ENCODE measurements at places on chromosomes 5 and 9. TPM values are rescaled to one million over a fixed set of nuclear protein-coding genes. Genes with fewer than 3 reads are reported as not detected.

The ATP10B gene
- under 0.01 TPM for total RNA-seq

The MCIDAS gene
- total RNA-seq = not detected

The SPARC gene
- total RNA-seq = 676 TPM

The NUTM2G gene
- total RNA-seq = not detected

The F2RL1 gene
- total RNA-seq = 14.8 TPM

The PCDHA10 gene
- 0.09 TPM for total RNA-seq

The S100Z gene
- not detected for total RNA-seq

The ABCA1 gene
- 22.3 TPM for total RNA-seq

The C5orf34 gene
- 1.3 TPM for total RNA-seq

The SH3TC2 gene
- 21.3 TPM for total RNA-seq

The SPATA31A3 gene
- not detected for total RNA-seq

The LYRM7 gene
- total RNA-seq = 3.6 TPM

The PSAT1 gene
- 6.5 TPM for total RNA-seq

The MED22 gene
- total RNA-seq = 12.1 TPM

The ANKDD1B gene
- total RNA-seq = 0.54 TPM

The C1QTNF2 gene
- total RNA-seq = 0.11 TPM

The C9 gene
- total RNA-seq = 0.11 TPM

The MARCHF3 gene
- 109 TPM for total RNA-seq

The NTNG2 gene
- 0.60 TPM for total RNA-seq

The SLC36A2 gene
- not detected for total RNA-seq

The OGN gene
- total RNA-seq = not detected

The PCDHA7 gene
- total RNA-seq = 0.17 TPM

The HTR1A gene
- not detected for total RNA-seq

The STXBP1 gene
- 9.4 TPM for total RNA-seq

The CERCAM gene
- total RNA-seq = 20.4 TPM
